ENCODE measurements at places on chromosomes 5 and 9.

DNA sequence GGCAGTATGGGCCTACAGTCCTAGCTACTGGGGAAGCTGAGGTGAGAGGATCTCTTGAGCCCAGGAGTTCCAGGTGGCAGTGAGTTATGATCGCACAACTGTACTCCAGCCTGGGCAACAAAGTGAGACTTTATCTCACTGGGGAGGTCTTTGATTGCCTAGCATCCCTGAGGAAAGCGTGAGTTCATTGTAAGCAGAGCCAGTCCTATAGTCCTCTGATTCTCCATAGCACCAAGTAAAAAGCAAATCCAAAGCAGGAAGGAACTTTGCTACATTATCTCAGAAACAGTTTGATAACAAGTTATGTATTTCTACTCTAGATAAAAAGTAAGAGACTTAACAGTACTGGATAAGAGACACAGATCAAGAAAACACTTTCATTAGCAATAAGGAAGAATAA is 37.6 kb downstream of the ANKRD31 start:
- no peak for DNase-seq

DNA sequence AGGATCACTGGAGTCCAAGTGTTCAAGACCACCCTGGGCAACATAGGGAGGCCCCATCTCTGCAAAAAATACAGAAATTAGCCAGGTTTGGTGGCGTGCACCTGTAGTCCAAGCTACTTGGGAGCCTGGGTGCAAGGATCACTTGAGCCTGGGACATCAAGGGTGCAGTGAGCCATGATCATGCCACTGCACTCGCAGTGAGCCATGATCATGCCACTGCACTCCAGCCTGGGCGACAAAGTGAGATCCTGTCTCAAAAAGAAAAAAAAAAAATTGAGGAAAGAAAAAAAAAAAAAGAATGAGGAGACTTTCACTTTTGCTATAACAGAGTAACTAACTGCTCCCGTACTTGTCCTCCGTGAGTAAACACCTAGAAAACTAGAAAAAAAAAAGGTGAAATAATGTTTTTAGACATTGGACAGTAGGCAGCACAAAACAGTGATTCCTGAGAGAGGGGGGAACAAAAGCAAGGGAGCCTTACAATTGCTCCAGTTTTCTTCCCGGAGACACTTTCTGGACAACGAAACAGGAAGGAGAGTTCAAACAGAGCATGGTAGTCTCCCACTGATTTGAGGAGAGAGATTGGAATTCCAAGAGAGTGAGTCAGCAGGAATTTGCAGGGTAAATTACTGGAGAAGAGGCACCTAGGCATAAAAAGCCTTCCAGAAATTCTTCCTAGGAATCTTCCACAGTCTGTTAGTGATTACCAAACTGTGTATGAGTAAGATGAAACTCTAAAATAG is 6.9 kb upstream of the ZBTB5 start:
- no peak for DNase-seq

GRCh38 chr5:98468188-98468869 is 305.1 kb upstream of the RGMB start:
- no peak for DNase-seq

DNA sequence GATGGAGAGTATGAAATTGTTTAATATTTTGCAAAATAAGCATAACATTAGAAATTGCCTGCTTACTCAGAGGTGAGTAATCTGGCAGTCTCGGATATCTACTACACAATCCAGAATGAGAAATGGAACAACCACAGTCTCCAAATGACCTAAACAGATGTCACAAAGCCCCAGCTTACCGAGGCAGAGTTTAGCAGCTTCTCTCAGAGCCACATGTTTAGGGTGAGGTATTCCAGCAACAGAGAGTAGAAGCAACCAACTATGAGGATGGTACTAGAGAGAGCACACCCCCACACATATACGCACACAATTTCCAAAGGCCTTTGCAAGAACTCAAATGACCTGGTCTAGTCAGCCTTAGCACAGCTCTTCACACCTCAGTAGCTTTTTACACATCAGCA is 122.7 kb upstream of the LPAR1 start:
- DNase-seq, result no peak

GRCh38 chr5:76406673-76407072 is 3.6 kb downstream of the IQGAP2 start:
- DNase-seq, result no peak

DNA sequence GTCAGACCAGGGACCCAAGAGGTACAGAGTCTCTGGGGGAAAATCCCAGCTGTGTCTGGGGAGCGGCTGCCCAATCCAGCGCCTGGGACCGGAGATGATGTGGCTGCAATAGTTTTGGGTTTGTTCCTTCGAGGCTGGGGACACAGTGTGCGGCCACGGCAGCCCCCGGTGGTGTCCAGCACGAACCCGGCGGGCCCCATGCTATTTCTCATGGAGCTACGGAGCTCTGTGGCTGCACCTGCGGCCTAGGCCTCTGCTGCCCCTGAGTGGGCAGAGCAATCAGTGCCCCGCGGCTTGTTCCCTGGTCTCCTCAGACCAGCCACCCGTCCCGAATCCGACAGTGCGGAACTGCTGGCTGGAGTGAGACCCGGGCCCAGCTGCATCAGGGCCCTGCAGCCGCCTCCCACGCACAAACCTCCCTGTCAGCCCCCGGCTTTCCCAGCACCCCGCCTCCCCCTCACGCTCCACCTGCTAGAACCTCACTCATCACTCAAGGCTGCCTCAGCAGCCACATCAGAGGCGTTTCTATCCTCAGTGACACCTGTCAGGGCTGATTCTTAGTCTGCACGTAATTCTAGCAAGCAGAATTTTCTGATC is 29.0 kb downstream of the SARDH start:
- no peak for DNase-seq

DNA sequence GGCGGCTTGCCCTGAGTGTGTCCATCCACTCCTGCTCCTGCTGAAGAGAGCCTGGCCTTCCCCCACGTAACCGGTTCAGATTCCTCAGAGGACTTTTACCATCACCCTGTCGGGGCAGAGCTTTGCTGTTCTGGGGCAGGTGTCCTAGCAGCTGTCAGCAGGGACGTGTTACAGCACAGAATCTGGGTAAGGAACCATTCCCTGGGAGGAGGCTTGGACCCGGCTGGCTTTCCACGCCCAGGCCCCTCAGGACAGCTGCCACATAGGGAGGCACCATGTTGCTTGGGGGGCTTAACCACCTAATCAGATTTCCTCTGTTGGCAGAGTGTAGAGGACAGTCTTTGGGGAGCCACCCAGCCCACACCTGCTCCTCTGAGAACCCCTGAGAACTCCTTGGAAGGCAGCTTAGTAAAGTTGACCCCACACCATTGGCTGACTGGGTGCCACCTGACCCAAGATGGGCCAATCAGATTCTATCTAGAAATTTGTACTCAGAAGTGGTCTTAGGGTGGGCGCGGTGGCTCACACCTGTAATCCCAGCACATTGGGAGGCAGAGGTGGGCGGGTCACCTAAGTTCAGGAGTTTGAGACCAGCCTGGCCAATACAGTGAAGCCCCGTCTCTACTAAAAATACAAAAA is 23.3 kb upstream of the EEIG1 start:
- DNase-seq, result no peak

- no peak for DNase-seq
These were observed 261.3 kb downstream of the SLIT3 start for GRCh38 chr5:169039592-169039991.

DNA sequence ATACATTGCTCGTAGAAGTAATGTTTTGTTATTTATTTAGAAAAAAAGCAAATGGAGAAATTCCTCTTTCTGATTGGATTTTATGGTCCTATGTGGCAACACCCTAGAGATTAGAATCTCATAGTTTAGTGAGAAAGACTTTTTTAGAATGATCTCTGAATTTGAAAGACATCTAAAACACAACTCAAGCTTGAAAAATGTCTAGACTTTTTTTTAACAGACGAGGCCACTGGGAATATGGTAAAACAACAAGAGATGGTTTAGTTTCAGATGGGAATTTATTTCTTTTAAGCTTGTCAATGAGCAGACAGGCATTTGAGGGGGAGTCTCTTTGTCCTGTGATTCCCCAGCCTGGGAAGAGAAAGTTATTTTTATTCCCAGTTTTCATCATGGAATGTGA is 122.1 kb downstream of the NTRK2 start:
- DNase-seq, result no peak

All from stimulated activated CD8-positive, alpha-beta memory T cell treated with anti-CD3 and anti-CD28 coated beads, Interleukin-15, amount 100 ng/mL, for 24 hours (primary cell).